T-cell (primary cell): ENCODE measurements at places on chromosomes 1 and 21. TPM values are rescaled to one million over a fixed set of nuclear protein-coding genes. Genes with fewer than 3 reads are reported as not detected.

DNA sequence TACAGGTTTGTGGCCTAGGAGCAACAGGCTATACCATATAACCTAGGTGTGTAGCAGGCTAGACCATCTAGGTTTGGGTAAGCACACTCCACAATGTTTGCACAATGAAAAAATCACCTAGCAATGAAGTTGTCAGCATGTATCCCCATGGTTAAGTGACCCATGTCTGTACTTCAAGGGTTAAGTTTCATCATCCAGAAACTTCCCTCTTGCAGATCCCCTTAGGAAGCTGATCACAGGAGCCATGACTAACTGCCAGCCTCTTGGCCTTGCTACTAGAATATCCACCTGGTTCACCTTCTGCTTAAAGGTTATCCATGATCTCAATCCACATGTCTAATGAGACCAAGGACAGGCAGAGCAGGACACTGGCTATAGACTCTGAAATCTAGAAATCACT is 3.5 kb upstream of the UBXN10 start:
- no peak for DNase-seq
- no peaks in the 10 kb centered on the region for H3K36me3 ChIP-seq
- H3K4me3 ChIP-seq: no peak overlapping the region
- H3K4me1 ChIP-seq: peaks cover 31% of the 10 kb centered on the region

Gene C1orf159
- 26.0 TPM for total RNA-seq

GRCh38 chr1:190001187-190001586 is 476.5 kb downstream of the BRINP3 start:
- H3K27ac ChIP-seq: no peak overlapping the region
- no peaks in the 10 kb centered on the region for H3K36me3 ChIP-seq
- H3K4me3 ChIP-seq: no peak overlapping the region
- no peaks in the 10 kb centered on the region for H3K27me3 ChIP-seq

Gene NCAM2
- total RNA-seq: 0.41 TPM

DNA sequence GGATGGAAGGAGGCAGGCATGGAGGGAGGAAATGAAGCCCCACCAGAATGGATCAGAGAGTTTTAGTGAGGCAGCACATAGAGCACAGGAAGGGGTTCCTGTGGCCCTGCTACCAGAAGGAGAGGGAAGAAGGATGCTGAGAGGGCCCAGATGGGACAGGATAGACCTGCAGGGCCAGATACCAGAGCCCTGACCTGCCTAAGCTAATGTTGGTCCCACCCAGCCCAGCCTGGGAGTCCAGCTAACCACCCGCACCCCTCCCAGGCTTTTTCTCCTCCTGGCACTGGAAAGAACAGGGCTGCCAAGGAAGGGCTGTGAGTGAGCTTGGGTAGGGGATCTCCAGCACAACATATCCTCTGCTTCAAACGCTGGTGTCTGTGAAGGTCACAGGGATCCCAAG is 6.9 kb downstream of the NECTIN4 start:
- no peak overlapping the region for H3K27ac ChIP-seq
- no peaks in the 10 kb centered on the region for H3K27me3 ChIP-seq
- H3K36me3 ChIP-seq: no peaks in the 10 kb centered on the region
- H3K4me3 ChIP-seq: no peak overlapping the region
- no peak for DNase-seq

Gene GTF2B
- 35.5 TPM for total RNA-seq

Gene SLC39A1
- total RNA-seq: 15.1 TPM
